Activated T-cell treated with anti-CD3 and anti-CD28 coated beads, Interleukin-2, amount 50 U/mL, for 72 hours (primary cell): ENCODE measurements at places on chromosomes 7 and 10. TPM values are rescaled to one million over a fixed set of nuclear protein-coding genes. Genes with fewer than 3 reads are reported as not detected.

- no peaks in the 10 kb centered on the region for H3K4me1 ChIP-seq
- no peak overlapping the region for H3K27ac ChIP-seq
- no peaks in the 10 kb centered on the region for H3K27me3 ChIP-seq
- H3K4me3 ChIP-seq, result no peak overlapping the region
- no peak for DNase-seq
Observed at GRCh38 chr7:122262246-122262645, 42.3 kb downstream of the FEZF1 start.

DNA sequence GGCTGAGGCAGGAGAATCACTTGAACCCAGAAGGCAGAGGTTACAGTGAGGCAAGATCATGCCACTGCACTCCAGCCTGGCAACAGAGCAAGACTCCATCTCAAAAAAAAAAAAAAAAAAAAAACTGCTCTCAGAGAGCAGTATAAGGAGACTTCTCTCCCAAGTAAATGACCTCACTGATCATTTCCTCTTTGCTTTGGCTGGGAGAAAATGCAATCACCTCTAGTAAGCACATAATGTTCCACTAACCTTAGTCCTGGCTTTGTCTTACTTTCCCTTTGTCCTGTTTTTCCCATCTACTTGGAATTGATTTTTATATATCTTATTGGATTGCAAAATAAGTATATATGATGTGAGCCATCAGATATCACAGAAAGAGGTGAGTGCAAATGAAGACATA, 2.5 kb downstream of the SLC25A13 start:
- peaks cover 39% of the 10 kb centered on the region for H3K4me1 ChIP-seq
- DNase-seq, result no peak
- no peaks in the 10 kb centered on the region for H3K36me3 ChIP-seq
- no peak overlapping the region for H3K4me3 ChIP-seq
- H3K27ac ChIP-seq, result no peak overlapping the region
- no peaks in the 10 kb centered on the region for H3K27me3 ChIP-seq

- H3K27ac ChIP-seq, result no peak overlapping the region
- DNase-seq, result no peak
- no peaks in the 10 kb centered on the region for H3K4me1 ChIP-seq
Observed at GRCh38 chr7:13790611-13791010, 198.9 kb downstream of the ETV1 start.

- H3K27ac ChIP-seq, result no peak overlapping the region
- DNase-seq, result no peak
- peaks cover 15% of the 10 kb centered on the region for H3K4me1 ChIP-seq
- H3K4me3 ChIP-seq, result no peak overlapping the region
- no peaks in the 10 kb centered on the region for H3K27me3 ChIP-seq
- H3K36me3 ChIP-seq, result peaks cover 2% of the 10 kb centered on the region
Observed at GRCh38 chr7:151334628-151335027, 7.0 kb upstream of the NUB1 start.

DNA sequence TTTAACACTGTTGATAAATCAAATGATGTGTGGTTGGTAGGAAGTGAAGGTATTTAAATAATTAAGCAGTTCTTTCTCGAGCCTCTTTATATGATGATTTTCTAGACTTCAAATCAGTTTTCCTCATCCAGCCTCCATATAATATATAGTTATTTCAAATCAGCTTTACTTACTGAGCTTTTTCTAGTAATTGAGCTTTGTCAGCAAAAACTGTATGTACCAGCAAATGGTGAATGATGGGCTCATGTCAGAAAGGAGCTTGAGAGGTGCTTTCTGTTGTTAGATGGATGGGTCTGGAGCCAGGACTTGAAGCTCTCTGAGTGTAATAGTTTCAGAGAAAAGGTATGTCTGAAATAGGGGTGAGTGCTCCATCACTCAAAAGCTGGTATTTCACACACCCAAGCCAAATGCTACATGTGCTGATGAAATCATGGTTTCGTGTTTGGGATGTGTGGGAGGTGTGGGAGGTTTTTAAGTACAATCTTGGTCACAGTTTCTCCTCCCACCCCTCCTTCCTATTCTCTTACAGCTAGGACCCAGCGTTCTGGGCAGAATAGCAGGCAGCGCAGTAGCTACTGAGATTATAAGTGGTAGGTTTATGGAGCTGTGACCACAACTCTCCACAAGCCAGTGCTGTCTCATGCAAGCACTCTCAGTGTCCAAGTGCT, 55.8 kb downstream of the LRMDA start:
- peaks cover 7% of the 10 kb centered on the region for H3K27me3 ChIP-seq
- no peaks in the 10 kb centered on the region for H3K36me3 ChIP-seq
- DNase-seq, result no peak
- no peaks in the 10 kb centered on the region for H3K4me1 ChIP-seq
- no peak overlapping the region for H3K27ac ChIP-seq
- no peak overlapping the region for H3K4me3 ChIP-seq

DNA sequence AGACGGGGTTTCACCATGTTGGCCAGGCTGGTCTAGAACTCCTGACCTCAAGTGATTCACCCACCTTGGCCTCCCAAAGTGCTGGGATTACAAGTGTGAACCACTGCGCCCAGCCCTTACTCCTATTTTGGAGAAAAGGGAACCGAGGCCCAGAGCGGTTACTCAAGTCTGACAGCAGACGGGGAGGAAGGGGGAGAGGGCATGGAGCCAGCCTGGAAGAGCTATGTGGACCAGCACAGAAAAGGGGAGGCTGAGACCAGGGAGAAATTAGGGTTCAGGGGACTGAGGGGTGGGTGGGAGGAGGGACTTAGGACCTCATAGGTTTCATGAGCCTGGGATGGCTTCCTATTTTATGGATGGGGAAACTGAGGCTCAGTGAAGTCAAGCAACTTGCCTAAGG, 1.5 kb downstream of the SFRP5 start:
- no peak overlapping the region for H3K27ac ChIP-seq
- H3K4me3 ChIP-seq, result peak overlapping the region; percentile 76
- H3K36me3 ChIP-seq, result no peaks in the 10 kb centered on the region
- H3K27me3 ChIP-seq, result peaks cover 35% of the 10 kb centered on the region
- H3K4me1 ChIP-seq, result peaks cover 13% of the 10 kb centered on the region

DNA sequence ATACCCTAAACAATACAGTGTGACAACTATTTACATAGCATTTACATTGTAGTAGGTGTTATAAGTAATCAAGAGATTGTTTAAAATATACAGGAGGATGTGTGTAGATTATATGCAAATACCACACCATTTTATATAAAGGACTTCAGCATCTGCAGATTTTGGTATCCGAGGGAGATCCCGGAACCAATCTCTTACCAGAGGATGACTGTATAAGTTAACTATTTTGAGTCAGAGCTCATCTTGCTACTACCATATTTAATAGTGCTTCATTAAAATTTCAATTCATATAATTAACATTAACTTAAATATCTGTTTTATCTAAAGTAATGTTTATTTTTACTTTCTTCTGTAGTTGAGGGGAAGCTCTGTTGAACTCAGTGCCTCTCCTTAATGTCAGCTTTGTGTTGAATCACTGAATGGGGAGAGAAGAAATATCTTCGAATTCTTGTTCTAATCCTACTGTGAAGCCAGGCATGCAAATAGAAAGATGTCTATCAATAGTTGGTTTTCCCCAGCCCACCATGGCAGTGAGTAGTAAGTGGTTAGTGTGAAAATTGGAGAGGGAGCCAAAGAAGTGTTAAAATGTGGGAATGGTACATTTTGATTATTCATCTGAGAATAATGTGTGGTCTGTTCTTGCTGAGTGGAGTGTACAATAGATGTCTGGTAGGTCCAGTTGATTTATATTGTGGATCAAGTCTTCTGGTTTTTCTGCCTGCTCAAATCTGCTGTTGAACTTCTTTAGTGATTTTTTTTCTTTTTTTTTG, 90.1 kb upstream of the CYP26C1 start:
- H3K4me3 ChIP-seq, result no peak overlapping the region
- H3K27me3 ChIP-seq, result no peaks in the 10 kb centered on the region
- H3K4me1 ChIP-seq, result peaks cover 8% of the 10 kb centered on the region
- H3K36me3 ChIP-seq, result peaks cover 2% of the 10 kb centered on the region
- no peak for DNase-seq

DNA sequence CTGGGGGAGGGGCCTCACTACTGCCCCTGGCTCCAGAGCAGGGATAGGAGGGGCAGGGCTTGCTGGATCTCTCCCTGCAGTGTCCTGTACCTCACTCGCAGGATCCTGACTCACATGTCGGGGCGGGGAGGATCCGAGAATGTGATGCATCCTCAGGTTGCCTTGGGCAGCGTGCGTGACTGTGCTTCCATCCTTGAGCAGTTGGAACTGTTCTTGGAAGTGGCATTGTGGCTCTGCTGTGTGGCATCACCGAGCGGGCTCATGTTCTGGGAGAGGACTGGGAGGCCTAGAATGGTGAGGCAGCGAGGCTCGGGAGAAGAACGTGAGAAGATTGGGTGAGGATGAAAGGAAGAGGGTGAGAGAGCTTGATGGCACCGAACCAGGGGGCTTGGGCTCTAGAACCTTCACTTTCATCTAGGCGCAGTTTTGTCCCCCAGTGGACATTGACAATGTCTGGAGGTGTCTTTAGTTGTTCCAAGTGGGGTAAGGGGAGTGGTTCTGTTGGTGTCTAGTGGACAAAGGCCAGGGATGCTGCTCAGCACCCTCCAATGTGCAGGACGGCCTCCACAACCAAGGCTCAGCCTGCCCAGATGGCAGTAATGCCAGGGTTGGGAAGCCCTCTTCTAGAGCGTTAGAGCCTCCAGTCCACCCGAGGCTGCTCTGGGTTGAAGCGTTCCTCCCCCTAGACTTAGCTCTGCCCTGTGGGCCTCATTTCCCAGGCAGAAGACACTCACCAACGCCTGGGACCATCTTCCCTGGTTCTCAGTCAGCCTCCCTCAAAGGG, 8.4 kb downstream of the RARRES2 start:
- DNase-seq, result no peak
- no peak overlapping the region for H3K27ac ChIP-seq
- peaks cover 5% of the 10 kb centered on the region for H3K36me3 ChIP-seq
- H3K4me3 ChIP-seq, result no peak overlapping the region
- no peaks in the 10 kb centered on the region for H3K27me3 ChIP-seq
- H3K4me1 ChIP-seq, result no peaks in the 10 kb centered on the region

- H3K27me3 ChIP-seq, result no peaks in the 10 kb centered on the region
- no peak overlapping the region for H3K4me3 ChIP-seq
Observed at GRCh38 chr10:2137549-2138174, 400.3 kb upstream of the ADARB2 start.

- H3K36me3 ChIP-seq, result no peaks in the 10 kb centered on the region
- H3K27me3 ChIP-seq, result peaks cover 53% of the 10 kb centered on the region
- peak overlapping the region; percentile 89 for H3K4me3 ChIP-seq
- DNase-seq, result peak; percentile 87
- H3K27ac ChIP-seq, result no peak overlapping the region
Observed at GRCh38 chr10:102231357-102232318, 5.5 kb downstream of the ELOVL3 start.

DNA sequence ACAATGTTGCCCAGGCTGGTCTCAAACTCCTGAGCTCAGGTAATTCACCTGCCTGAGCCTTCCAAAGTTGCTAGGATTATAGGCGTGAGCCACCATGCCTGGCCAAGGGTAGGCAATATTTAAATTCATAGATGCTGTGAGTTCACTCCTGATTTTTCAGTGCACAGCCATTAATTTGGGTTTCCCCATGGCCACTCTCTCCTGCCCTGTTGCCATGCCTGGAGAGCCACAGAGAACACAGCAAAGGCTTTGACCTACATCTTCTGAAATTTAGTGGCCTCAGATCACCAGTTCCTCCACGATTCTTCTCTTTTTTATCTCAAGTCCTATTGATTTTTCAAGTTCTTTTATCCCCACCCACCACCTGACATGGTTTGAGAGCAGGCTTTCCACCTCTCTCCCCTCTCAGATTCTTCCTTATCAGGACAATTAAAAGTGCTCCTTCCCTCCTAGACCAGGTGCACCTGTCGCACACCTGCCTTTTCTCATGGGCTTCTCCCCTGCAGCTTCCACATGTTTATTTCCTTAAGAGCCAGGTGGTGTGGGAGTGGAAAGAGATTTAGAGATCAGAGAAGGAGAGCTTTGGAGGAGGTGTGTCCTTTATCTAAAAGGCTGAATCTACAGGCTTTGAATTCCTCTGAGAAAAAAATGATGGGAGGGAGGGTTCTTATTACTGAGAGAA, 123.8 kb downstream of the ADRA2A start:
- H3K36me3 ChIP-seq, result no peaks in the 10 kb centered on the region
- H3K4me3 ChIP-seq, result no peak overlapping the region
- no peak for DNase-seq
- H3K4me1 ChIP-seq, result no peaks in the 10 kb centered on the region

DNA sequence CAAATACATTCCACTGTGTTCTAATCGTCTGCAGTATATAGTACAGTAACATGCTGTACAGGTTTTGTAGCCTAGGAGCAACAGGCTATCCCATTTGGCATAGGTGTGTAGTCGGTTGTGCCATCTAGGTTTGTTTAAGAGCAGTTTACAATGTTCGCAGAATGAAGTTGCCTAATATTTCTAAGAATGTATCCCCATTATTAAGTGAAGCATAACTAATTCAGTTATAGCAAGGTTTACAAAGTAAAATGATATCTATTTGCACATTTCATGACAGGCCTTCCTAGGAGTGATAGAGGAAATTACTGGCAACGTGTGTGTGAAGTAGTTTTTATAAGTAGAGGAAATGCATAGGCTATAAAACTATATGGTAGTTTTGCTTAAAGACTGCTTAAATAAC, 4.0 kb downstream of the CREM start:
- no peak for DNase-seq
- H3K4me3 ChIP-seq, result peak overlapping the region; percentile 83
- peaks cover 18% of the 10 kb centered on the region for H3K36me3 ChIP-seq
- H3K4me1 ChIP-seq, result peaks cover 79% of the 10 kb centered on the region
- peak overlapping the region; percentile 96 for H3K27ac ChIP-seq
- H3K27me3 ChIP-seq, result no peaks in the 10 kb centered on the region

GRCh38 chr10:81696609-81697388, 178.2 kb upstream of the NRG3 start:
- no peak for DNase-seq
- no peaks in the 10 kb centered on the region for H3K27me3 ChIP-seq
- no peaks in the 10 kb centered on the region for H3K36me3 ChIP-seq
- H3K27ac ChIP-seq, result no peak overlapping the region

The SDK1 gene
- total RNA-seq, result 6.1 TPM

The HOXA13 gene
- total RNA-seq, result not detected

The TMEM236 gene
- total RNA-seq, result 0.58 TPM

The SLC18A3 gene
- total RNA-seq, result not detected

The PI4K2A gene
- 16.6 TPM for total RNA-seq

The PKD2L1 gene
- 0.60 TPM for total RNA-seq

The HOXA6 gene
- 0.31 TPM for total RNA-seq

The IFIT1B gene
- total RNA-seq, result not detected

The NCOA4 gene
- total RNA-seq, result 112 TPM
